SK-N-MC (cell line): ENCODE measurements at places on chromosomes 11 and 22.

DNA sequence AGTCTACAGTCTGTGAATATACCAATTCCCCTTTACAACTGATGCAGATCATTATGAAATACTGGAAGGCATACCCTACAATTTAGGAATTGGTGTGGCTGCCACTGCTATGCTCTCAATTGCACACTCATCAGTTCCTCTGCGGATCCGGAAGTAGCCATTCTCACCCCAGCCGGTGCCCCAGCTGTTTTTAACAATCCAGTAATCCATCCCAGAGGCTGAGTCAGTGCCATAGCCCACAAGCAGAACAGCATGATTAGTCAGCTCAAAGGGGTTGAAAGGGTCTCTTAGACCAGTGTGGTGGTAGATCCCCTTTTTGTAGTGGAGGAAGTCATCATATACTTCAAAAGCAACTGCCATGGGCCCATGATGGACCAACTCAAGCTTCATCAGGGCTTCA is 43.6 kb downstream of the CTSC start:
- DNase-seq, result no peak

GRCh38 chr22:47495110-47495509 is 732.7 kb downstream of the TBC1D22A start:
- peak; percentile 3 for DNase-seq

GRCh38 chr11:44992181-44992582 is 41.5 kb upstream of the TP53I11 start:
- DNase-seq, result no peak

DNA sequence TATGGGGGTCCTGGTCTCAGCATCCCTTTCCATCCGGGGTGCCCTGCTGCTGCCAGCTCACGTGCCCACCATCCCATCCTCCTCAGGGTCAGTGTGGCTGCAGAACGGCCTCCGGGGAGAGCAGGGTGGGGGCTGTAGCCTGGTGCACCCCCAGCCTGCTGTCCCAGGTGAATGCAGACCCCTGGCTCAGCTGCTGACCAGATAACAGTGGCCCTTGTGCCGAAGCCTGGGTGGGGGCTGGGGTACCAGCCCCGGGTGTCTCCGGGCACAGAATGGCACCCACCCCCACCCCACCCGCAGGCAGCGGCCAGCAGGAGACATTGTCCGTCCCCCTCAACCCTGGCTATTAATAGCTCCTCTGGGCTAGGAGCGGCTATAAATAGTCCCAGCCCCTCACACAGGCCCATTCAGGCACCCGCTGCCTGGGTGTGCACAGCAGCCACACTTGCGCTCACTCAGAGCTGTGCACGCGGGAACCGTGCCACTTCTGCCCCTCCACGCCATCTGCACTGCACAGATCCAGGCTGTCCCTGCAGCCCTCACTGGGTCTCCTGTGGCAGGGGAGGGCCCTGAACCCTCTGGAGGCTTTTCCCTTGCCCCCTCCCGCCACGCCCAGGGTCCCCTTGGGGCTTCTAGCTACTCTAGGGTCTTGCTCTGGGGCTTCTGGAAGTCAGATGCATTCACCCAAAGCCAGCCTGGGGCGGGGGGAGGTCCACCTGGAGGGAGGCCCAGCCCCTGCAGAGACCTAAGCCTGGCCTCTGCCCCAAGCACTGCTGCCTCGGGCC is 18.7 kb downstream of the CRELD2 start:
- DNase-seq, result no peak

- DNase-seq, result no peak
Measured at GRCh38 chr22:30005213-30005857, 74.9 kb upstream of the HORMAD2 start.

DNA sequence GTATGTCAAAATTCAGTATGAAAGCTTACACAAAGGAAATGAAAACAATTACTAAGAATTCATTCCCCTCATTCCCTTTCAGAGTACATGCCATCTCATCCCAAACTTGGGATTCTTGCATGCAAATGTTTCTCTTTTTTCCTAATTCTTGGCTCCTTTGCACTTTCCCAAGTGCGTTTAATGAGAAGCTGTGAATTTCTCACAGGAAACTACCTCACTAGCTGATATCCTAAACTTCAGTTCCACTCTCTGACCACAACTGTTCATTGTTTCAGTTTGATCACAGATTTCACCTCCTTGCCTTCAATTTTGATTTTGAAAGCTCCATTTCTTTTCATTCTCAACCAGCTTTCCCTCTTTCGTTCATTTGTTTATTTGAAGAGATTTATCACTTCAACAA is 5.9 kb upstream of the ARL14EP start:
- no peak for DNase-seq
